ENCODE measurements at places on chromosomes 7 and 10.
A peak's percentile ranks its signal among the peaks of the same experiment; 100 is the strongest.

GRCh38 chr7:22110227-22110839 is 164.6 kb upstream of the CDCA7L start:
- no peak overlapping the region for H3K27ac ChIP-seq
- DNase-seq = peak; percentile 49
- H3K27me3 ChIP-seq = peaks cover 12% of the 10 kb centered on the region
- no peaks in the 10 kb centered on the region for H3K4me1 ChIP-seq

DNA sequence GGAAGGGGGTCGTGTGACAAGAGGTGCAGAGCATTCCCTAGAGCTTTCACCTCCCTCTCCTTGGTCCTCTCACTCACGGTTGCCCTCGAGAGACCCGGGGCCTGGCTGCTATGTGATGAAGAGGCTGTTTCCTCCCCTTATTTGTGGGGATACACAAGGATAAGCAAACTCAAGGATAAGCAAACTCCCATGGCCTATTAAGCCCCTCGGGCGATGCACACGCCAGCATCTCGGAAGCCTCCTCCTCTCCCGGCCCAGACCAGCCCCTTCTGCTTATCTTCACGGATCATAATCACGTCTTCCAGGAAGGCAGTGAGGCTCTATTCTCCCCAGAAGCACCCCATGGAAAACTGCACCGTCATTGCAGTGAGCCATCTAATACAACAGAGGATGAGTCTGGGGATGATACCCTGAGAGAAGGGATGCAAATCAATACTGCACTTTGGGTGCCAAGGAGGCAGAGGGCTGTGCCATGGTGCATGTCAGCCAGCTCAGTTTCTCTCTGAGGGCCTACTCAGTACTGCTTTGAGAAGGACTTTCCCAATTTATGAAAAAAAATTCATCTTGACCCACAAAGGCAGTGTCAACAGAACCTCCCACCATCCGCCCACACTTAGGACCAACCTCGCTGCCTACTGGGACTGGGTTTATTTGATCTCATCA is 22.2 kb downstream of the TMEM273 start:
- no peak overlapping the region for H3K27ac ChIP-seq
- DNase-seq = no peak
- H3K4me1 ChIP-seq = peaks cover 15% of the 10 kb centered on the region

DNA sequence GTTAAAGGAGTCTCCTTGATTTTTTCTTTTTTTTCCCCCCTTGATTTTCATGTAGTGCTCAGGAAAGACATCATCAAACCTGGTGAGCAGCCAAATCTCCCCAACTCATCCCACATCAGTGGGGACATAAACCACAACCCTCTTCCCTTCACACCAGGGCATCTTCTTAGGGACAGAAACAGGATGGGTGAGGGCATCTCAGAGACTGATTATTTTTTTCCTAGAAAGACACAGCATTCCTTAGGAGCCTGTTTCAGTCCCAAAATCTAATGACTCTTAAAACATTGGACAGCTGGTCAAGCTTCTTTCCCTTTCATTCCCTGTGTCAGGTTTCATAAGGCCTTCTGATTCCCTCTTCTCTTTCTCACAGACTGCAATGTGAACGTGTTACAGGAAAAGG is 31.5 kb upstream of the GSAP start:
- no peak overlapping the region for H3K27ac ChIP-seq
- peaks cover 11% of the 10 kb centered on the region for H3K4me1 ChIP-seq
- DNase-seq = no peak
- no peaks in the 10 kb centered on the region for H3K27me3 ChIP-seq
- H3K36me3 ChIP-seq = no peaks in the 10 kb centered on the region

DNA sequence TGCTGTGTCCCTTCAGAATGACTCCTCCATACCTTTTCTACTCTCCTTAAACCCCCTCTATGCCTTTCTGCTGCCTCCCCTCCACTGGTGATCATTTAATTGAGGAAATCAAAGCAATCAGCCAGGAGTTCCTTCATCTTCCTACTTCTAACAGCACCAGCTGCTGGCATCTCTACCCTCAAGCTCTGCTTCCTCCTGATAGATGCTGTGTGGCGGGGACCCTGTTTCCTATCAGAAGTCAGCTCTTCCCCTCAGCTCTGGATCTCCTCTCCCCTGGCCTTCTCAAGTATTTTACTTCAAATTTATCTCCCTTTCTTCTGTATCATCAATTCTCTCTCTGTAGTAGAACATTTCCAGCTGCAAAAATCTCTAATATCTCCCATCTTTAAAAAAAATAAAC is 183.7 kb downstream of the ELMO1 start:
- no peaks in the 10 kb centered on the region for H3K36me3 ChIP-seq
- no peaks in the 10 kb centered on the region for H3K27me3 ChIP-seq
- no peak overlapping the region for H3K4me3 ChIP-seq
- no peaks in the 10 kb centered on the region for H3K4me1 ChIP-seq
- H3K27ac ChIP-seq = no peak overlapping the region
